ENCODE measurements at places on chromosomes 3 and 15.

DNA sequence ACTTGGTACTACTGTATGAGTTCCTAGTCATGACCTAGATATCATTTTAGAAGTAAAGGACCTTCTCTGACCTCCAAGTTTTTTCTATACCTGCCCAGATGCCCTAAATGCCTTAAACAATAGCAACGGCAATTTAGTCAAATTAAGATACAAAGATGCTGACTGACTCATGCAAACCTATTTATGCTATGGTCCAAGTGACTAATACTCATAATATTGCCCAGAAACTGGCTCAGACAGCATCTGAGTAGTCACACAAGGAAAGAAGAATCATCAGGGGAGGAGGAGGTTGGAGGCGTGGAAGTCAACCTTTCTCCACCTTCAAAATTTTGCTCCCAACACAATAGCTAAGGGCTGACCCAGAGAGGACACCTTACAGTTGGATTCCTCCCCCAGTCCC is 6.8 kb downstream of the FYCO1 start:
- no peak for DNase-seq

- no peak for DNase-seq
Measured at GRCh38 chr3:117914540-117915100, 1120.0 kb downstream of the IGSF11 start.

DNA sequence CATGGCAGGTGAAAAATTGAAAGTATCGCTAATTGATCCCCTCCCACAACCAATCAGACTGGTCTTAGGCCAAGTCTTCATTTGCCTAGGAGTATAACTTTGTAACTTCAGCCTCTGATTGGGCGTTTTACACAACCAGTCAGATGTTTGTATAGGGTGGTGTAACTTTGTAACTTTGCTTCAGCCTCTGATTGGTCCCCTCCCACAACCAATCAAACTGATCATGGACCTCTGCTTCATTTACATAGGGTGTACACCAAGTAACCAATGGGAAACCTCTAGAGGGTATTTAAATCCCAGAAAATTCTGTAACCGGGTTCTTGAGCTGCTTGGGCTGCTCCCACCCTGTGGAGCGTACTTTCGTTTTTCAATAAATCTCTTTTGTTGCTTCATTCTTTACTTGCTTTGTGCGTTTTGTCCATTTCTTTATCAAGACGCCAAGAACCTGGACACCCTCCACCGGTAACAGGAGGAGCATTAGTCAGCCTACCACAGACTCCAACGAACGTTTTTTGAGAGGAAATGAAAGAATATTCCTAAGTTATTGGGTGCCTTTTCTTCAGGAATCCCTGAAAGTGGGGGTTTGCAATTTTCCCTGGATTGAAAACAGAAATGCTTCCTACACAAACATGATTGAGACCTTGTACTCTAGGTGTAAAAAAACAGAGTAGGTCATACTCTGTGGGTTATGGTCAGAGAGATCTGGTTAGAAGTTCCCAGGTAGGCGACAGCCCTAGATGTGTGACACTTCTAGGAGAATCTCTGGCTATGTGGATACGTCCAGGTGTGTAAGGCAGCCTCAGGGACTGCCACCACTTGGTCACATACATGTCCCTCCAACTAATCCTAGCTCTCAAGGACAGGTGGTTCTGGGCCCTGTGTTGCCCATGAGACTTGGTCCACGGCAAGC is 5.5 kb upstream of the SACM1L start:
- no peak for DNase-seq

GRCh38 chr3:68206524-68207117 is 552.2 kb upstream of the SUCLG2 start:
- DNase-seq = no peak

GRCh38 chr3:184603151-184604030 is 41.8 kb downstream of the EPHB3 start:
- no peak for DNase-seq

DNA sequence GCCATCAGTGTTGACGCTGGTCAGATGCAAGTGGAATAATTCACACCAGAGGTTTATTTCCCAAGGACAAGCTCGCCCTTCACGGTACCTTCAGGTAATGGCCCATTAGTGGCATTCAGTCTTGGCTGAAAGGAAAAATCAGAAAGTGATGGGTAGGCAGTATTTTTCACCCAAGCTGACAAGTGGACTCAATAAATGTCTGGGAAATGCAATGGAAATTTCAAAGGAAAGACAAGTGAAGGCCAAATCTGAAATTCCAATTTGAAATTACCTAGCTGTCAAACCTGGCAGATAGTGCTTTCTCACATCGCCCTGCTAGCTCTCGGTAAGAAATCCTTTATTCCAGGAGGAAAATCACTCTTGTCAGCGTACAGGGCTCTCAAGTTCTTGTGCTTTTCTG is 413.5 kb downstream of the OCA2 start:
- no peak for DNase-seq

- DNase-seq = no peak
Measured at GRCh38 chr3:71873093-71873611, 88.2 kb upstream of the PROK2 start.

DNA sequence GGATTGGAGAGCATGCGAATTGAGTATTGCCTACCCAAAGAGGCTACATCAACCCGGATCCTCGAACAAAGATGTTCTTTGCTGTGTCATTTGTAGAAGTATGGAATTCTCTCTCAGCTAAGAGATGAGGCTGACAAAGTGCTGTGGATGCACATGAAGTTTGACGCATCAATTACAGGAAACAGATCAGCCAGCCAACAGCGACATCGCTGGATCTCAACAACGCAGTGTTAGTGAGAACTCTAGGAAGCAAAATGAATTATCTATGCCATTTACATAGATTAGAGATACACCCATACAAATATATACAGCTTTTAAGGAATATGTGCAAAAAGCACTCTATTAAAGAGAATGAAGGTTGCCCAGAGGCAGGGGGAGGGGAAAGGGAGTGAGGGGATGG is 160.6 kb upstream of the RGMA start:
- DNase-seq = no peak
